ENCODE measurements at places on chromosomes 1 and 21.

- no peak for DNase-seq
These were observed 72.9 kb upstream of the CTTNBP2NL start for GRCh38 chr1:112322983-112323678.

- DNase-seq: no peak
These were observed 2.3 kb downstream of the ZBTB37 start for GRCh38 chr1:173870252-173871075.

- no peak for DNase-seq
These were observed 223.1 kb upstream of the TMEM51 start for GRCh38 chr1:14930247-14930965.

- DNase-seq: no peak
These were observed 260.3 kb downstream of the ASTN1 start for GRCh38 chr1:176904057-176904751.

- DNase-seq: no peak
These were observed 11.0 kb downstream of the TRPM2 start for GRCh38 chr21:44364151-44365053.

GRCh38 chr1:240001177-240001740, 90.4 kb upstream of the FMN2 start:
- DNase-seq: no peak
